ENCODE measurements at places on chromosomes 3 and 15. TPM values are rescaled to one million over a fixed set of nuclear protein-coding genes. Genes with fewer than 3 reads are reported as not detected.

- DNase-seq: no peak
These were observed 35.0 kb downstream of the KBTBD8 start for GRCh38 chr3:67033079-67033478.

GRCh38 chr3:39149498-39150147 lies 3.8 kb downstream of the CSRNP1 start:
- DNase-seq: no peak

DNA sequence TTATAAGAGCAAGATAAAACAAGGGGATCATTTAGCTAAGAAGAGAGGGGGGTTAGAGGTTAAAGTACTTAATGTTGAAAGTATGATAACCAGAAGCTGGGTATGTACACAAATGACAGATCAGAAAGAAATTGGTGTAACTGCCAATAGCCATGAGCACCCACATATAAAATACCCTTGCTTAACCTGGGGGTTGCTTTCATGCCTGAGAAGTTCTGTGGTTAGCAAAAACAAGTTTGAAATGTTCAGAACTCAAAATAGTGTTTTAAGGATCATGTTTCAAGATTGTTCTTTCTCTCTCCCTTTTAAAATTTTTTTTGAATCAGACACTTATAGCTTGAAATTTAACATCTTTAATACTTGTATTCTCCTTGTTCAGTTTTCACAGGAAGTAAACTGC lies 321.4 kb upstream of the GBE1 start:
- DNase-seq: no peak

DNA sequence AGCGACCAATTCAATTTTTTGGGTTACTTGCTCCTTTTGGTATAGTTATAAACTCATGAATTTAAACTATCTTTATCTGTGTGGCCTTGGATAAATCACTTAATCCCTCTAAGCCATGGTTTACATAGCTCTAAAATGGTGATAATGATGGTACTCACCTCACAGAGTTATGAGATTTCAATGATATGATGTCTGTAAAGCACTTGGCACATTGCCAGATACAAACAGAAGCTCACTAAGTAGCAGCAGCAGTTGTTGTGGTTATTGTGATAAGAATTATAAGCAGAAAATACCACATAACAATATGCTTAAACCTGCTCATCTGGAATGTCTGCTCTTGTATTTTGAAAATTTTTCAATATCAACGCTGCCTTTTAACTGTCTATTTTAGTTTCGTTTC lies 185.1 kb upstream of the SNTN start:
- no peak for DNase-seq

Gene ABHD6
- polyA plus RNA-seq: 7.3 TPM
